GM19239 (cell line): ENCODE measurements at places on chromosomes 5 and 9.

GRCh38 chr9:36325081-36325828, 67.0 kb upstream of the GNE start:
- no peak for DNase-seq

GRCh38 chr5:140443-140829, 48.5 kb downstream of the PLEKHG4B start:
- no peak for DNase-seq

- DNase-seq = peak; percentile 36
These were observed 33.5 kb downstream of the TLX3 start for GRCh38 chr5:171342362-171343111.

DNA sequence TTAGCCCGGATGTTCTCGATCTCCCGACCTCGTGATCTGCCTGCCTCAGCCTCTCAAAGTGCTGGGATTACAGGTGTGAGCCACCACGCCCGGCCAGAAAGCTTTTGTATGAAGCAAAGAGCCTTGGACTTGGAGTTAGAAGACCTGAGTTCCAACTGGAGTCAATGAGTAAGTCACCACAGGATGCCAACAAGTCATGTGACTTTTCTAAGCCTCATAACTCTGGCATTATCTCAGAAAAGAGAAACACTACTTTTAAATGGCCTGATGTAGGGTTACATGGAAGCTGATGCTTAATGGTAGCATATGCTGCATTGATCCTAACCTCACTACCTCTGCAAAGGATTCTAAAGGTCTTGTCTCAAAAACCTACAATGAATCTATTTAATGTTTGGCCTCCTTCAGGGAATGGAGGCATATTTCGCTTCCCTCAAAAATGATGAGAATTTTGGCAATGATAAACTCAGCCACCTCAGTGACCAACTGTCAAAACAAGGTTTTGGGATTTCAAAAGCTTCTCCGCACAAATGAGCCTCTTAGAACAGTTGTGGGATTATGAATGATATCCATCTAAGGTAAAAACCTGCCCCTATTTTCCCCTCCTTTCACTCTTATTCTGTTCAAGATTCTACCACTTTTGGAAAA, 236.8 kb downstream of the ACTL7B start:
- DNase-seq = no peak

DNA sequence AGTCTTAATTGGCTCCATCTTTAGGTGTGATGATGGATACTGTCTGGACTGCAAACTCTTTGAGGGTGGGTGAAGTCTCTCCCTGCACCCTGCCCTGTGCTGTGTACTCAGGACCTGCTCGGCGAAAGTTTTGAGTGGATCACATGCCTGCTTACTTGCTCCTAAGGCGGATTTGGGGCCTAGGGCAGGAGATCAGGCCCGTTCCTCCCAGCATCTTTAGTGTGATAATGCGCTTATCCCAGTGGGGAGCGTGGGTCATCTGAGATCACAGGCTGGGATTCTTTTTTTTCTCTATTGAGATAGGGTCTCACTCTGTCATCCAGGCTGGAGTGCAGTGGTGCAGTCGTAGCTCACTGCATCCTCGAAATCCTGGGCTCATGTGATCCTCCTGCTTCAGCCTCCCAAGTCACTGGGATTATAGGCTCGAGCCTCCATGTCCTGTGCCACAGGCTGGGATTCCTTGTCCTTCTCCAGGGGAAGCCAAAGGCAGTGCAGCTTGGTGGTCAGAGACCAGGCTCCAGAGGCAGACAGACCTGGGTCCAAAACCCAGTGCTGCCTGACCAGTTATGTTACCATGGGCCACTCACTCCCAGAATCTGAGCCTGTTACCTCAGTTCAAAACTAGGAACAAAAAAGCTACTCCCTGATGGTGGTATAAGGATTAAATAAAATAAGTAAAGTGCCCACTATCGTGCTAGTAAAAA, 59.7 kb downstream of the ZNF618 start:
- DNase-seq = no peak

DNA sequence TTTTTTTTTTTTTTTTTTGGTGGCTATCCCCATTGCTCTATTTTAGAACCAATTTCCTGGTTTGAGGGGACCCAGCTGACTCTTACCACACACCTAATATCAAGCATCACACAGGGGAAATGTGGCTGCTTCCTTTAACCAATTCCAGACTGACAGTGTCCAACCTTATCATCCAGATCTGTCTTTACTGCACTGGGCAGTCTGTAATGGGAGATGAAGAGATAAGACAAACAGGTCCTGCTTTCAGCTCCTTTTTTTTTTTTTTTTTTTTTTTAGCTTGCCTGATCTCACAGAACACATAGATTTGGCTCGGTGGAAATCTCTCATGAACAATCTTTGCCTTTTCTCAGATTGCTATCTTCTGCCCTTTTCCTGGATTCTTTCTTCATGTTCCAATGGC, 198.8 kb upstream of the TYRP1 start:
- DNase-seq = no peak

DNA sequence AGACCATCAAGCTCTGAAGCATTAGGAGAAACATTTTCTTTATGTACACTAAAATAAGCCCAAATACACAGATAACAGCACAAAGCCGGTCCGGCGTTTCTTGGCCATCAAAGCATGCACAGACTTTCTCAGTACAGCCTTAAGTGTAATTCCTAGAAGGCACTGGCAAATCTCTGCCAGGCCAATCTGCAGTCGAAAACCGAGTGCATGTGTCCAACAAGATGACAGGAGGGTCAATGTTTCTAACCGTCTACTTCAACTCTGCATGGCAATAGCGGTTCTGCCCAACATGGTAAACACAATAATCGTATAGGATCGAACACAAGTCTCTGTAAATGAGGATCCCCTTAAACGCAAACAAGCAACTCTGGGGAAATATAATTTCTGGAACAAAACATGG, 1.1 kb downstream of the ARL15 start:
- no peak for DNase-seq

DNA sequence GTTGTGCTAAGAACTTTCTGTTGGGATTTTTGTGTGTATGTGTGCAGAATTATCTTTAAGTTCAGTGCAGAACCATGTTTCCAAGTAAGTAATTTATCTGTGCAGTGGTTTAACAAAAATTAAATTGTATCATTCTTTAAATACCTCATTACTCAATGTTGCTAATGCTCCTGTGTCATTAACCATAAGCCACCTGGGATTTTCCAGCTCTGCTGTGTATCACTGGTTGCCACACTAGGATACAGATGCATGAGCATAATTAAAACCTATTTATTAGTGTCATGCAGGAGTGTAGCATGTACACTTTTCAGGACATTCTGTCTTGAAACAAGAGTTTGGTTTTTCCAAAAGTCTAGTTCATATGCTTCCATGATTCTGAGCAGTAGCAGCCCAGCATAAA, 120.4 kb upstream of the PTGER4 start:
- no peak for DNase-seq

GRCh38 chr9:1907465-1907864, 107.7 kb upstream of the SMARCA2 start:
- DNase-seq = no peak

GRCh38 chr9:113853333-113853732, 22.8 kb upstream of the ZNF618 start:
- no peak for DNase-seq

- no peak for DNase-seq
These were observed 68.1 kb upstream of the TAS2R1 start for GRCh38 chr5:9698125-9698826.

DNA sequence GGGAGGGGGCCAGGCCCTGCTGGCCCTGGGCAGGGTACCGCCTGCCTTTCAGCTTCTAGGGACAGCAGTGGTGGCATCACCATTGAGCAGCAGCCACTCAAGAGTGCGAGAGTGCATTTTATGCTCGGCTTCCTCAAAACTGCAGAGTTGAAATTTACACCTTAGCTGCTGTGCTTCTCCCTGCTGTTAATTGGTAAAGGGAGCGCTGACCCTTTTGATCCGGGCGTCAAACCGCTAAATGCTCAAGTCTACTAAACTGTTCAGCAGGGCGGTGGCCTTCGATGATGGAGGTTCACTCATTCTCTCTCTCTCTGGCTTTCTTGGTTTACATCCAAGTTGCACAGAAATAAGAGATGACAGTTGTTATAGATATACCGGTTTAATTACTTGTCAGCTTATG, 368.6 kb upstream of the IRX2 start:
- DNase-seq = no peak

DNA sequence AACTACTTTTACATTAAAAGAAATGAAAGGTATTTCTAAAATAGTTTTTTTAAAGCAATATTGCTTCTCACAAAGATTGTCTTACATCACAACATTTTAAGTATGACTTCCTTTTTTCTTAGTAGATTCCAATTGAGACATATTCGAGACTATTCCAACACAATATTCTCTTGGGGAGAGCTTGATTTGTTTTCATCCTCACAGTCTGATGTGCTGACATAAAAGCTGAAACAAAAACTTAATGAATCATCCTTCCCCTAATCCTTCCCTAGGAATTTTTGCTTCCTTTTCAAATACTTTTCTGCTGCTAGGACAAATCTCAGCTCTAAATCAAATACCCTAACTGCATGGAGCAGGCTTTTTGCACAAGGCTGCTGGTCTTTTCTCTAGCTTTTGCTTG, 245.8 kb upstream of the MAP3K1 start:
- no peak for DNase-seq

- DNase-seq = no peak
These were observed 244.0 kb downstream of the SEC61B start for GRCh38 chr9:99466104-99466503.

DNA sequence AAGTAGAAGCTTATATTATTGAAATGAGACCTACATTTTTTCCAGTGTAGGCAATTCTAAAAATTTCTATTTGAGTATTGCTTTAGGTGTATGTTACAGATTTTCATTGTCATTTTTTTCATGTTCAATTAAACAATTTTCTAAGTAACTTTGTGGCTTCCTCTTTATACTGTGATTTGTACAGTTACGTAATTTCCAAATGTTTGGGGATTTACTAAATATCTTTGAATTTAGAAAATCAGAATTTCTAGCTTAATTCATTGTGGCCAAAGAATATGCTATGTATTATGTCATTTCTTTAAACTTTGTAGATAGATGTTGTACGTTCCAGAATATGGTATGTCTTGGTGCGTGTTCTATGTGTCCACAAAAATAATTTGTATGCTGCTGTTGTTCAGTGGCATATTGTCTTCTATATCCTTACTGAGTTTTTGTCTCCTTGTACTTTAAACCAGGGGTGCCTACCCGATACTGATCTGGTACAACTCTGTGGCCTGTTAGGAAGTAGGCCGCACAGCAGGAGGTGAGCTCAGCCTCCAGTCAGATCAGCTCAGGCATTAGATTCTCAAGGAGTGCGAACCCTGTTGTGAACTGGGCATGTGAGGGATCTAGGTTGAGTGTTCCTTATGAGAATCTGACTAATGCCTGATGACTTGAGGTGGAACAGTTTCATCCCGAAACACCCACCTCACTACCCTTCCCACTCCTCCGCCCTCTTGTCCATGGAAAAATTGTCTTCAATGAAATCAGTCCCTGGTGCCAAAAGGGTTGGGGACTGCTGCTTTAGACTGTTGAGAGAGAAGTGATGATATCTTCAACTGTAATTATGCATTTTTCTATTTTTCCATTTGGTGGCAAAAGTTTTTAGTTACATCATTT, 63.5 kb downstream of the UBE2R2 start:
- DNase-seq = no peak

- DNase-seq = no peak
These were observed 20.2 kb downstream of the SLC22A5 start for GRCh38 chr5:132389585-132390286.

DNA sequence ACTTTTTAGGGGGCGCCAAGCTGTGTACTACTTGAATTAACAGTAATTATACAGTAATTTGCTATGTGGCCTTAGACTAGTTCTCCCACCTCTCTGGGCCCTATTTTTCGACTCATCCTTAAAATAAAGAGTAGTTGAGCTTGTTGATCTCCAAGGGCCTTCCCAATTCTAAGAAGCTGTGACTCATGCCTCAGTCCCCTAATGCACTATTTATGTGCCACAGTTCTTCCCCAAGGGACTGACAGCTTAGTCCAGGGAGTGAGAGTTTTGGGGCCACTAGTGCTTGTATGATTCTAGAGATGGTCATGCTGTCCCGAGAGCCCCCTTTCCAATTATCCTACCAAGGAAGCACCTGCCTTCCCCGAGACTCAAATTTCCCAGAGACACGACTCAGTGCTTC, 149.7 kb downstream of the PAPPA start:
- DNase-seq = no peak

DNA sequence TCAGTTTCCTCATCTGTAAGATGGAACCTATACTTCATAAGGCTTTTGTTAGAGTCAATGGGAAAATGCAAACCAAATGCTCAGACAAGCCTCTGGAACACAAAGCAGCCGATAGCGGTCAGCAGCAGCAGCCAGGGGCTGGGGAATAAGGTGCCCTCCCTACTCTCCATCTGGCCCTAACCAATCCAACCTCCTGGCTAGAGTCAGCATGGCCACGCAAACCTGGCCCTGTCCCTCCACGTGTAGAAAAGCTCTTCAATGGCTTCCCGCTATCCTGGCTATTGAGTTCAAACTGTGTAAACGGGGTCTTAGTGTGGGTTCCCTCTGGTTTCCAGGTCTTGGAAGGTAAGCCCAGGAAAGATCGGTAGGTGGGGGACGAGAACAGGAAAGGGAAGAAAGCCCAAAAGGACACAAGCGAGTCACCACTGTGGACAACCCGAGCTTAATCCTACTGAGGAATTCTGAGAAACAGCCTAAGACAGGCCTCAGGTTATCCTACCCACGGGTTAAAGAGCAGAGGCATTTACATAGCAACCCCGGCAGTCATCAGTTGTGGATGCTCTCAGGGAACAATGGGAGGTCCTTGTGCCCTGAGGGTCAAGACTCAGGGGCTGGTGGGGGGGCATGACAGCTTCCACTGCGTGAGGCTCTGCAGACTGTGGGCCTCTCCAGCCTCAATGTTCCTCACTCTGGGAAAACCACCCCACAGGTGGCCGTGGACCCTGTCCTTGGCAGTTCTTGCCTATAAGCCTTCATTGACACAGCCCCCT, 30.9 kb downstream of the FABP6 start:
- DNase-seq = no peak

DNA sequence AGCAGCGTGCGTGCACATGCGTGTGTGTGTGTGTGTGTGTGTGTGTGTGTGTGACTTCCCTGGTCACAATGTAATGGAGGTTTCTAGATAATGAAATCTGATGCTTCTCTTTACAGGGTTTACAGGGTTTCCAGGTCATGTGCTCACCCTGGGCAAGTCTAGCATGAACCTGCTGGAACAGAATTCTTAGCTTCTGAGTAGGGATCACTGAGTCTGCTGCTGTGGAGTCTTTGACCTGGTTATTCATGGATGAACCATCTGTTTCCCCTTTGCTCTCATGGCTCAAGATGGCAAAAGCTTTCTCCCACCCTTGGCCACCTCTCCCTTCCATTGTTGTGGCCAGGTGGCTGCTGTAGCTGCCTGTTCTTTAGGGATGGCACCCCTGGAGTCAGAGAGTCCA, 111.6 kb upstream of the SHB start:
- DNase-seq = no peak

GRCh38 chr5:5252106-5252505, 112.0 kb downstream of the ADAMTS16 start:
- no peak for DNase-seq

GRCh38 chr5:62680121-62680520, 101.5 kb downstream of the LRRC70 start:
- DNase-seq = no peak

DNA sequence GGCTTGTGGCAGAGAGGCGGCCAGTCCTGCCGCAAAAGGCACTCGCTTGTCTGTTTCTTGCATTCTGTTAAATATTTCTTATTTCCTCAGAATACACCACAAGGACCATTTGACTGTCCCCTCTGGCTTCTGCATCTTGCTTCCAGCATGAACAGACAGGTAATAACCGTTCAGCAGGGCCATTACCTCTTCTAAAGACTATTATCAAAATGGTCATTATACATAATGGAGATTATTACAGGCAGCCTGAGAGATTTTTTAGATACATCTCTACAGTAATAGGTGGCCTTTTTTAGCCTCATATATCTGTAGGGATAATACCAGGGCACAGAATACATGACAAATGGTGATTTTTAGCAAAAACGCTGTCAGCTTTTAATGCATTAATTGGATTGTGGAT, 382.0 kb downstream of the PSAT1 start:
- no peak for DNase-seq
